HFFc6 (cell line): ENCODE measurements at places on chromosomes 12 and 14. TPM values are rescaled to one million over a fixed set of nuclear protein-coding genes. Genes with fewer than 3 reads are reported as not detected.

GRCh38 chr14:36971263-36971855 lies 201.0 kb downstream of the SLC25A21 start:
- peaks cover 1% of the 10 kb centered on the region for H3K27me3 ChIP-seq
- H3K36me3 ChIP-seq = no peaks in the 10 kb centered on the region
- H3K4me1 ChIP-seq = peaks cover 42% of the 10 kb centered on the region
- no peak overlapping the region for H3K27ac ChIP-seq

GRCh38 chr12:75848431-75848925 lies 183.1 kb downstream of the PHLDA1 start:
- no peaks in the 10 kb centered on the region; the same call in none of the 2 replicates for H3K27me3 ChIP-seq
- peak overlapping the region; percentile 32; the same call in 1 of the 2 replicates for H3K27ac ChIP-seq
- no peak overlapping the region for H3K4me3 ChIP-seq
- DNase-seq = no peak
- peaks cover 59% of the 10 kb centered on the region for H3K4me1 ChIP-seq
- peaks cover 15% of the 10 kb centered on the region for H3K36me3 ChIP-seq

DNA sequence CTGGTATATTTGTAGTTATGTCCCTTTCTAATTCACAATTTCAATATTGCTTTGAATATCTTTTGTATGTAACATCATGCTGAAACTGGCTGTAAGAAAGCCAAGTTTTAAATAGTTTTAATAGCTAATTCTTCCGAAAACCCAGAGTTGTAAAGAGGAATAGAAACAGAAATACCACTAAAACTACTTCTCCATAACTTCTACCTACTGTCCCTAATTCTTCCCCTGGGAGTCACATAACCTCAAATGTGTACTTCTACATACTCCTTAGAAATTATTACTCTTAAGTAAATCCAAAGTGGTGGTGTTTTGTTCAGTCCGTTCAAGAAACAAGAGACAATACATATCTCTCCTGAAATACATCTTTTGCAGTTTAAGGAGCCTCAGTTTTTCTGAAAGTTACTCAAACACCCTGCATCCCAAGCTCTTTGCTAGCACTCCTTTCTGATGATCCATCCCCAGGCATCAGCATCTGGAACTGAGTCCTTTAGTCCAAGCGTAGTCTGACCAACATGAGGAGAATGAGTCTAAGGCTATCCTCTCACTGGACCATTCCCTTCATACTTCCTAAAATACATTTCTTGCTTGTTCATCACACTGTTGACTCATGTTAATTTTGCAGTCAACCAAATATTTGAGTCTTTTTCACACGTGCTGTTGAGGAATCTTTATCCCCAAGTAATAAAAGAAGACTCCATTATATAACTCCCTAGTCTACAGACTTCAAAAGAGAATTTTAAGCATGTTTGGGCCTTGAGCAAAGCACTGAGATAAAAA lies 214.3 kb upstream of the NUDT4 start:
- DNase-seq = peak; percentile 90
- H3K27ac ChIP-seq = peak overlapping the region; percentile 65
- H3K27me3 ChIP-seq = no peaks in the 10 kb centered on the region
- peaks cover 29% of the 10 kb centered on the region for H3K4me1 ChIP-seq
- 0 out of 2 replicates have a peak, but pooled peaks cover 5% of the 10 kb centered on the region for H3K36me3 ChIP-seq
- no peak overlapping the region for H3K4me3 ChIP-seq

The DACT1 gene
- 3.9 to 4.9 TPM (median 4.4 TPM) in 3 replicates for total RNA-seq
